ENCODE measurements at places on chromosomes 7 and 10. TPM values are rescaled to one million over a fixed set of nuclear protein-coding genes. Genes with fewer than 3 reads are reported as not detected.

GRCh38 chr7:20559883-20560282 is 55.6 kb upstream of the ABCB5 start:
- DNase-seq, result no peak

Gene LRRC4
- total RNA-seq, result 0.99 TPM

- DNase-seq, result no peak
Measured at GRCh38 chr10:97914837-97915211, 65.2 kb downstream of the GOLGA7B start.

- no peak for DNase-seq
Measured at GRCh38 chr7:155441856-155442255, 16.1 kb upstream of the EN2 start.

- DNase-seq, result no peak
Measured at GRCh38 chr10:102188298-102188940, 36.2 kb downstream of the NOLC1 start.

DNA sequence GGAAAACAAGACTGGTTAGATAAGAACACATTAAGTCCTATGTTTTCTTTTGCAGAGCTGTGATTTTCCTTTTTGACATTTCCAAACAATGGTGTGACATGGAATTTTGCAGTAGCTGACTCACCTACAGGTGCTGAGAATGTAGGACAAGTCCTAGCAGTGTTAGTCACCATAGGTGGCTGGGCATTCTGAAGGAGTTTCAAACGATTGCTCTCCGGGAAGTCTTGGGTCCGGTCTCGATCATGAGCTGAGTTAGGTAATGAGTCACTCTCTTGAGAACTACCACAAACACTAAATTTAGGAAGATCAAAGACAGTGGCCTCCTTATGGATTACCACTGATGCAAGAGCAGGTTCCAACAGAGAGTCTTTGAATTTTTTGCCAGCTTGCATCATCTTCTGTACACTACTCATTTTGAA is 3.6 kb downstream of the FIGNL1 start:
- DNase-seq, result no peak

DNA sequence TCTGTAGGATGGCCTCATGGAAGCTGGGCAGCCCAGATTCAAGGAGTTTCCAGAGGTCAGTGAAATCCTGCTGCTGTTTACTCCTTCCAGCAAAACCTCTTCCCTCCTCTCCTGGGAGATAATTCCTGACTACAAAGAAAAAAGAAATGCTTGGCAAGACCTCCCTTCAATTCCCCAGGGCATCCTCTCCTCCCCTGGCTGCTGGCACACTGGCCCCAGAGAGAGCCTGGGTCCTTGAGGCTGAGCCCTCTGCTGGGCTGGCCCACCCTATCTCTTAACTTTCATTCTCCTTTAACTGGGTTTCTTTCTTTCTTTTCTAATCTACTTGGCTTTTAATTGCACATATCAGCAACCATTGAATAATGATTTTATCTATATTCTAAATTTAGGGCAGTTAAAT is 7.7 kb downstream of the DRGX start:
- DNase-seq, result no peak

DNA sequence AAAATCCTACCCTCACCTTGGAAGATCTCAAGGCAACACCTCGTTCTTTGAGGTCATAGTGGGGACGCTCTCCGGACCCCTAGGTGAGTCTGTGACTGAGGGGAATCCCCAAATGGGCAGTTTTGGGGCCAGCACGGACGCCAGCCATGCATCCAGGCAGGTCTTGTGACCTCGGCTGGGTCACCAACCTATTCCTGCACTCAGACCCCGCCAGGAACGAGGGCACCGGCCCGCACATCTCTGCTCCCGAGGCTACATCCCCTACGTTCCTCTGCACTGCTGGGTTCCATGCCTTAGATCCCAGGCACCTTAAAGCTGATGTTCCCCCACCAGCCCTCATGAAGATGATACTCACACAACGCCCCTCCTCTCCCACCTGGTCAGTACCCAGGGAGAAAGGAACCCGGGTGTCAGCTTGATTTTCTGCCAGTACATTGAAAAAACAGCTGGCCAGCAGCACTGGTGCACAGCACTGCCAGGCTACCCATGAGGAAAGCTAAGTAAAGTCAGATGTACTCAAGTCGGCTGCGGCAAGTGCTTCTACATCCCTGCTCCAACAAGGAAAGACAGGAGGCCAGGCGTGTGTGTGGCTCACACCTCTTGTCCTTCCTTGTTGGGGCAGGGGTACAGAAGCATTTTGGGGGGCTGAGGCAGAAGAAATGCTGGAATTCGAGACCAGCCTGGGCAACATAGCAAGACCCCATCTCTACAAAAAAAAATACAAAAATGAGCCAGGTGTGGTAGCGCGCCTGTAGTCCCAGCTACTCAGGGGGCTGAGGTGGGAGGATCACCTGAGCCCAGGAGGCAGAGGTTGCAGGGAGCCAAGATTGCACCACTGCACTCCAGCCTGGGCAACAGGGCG is 48.1 kb downstream of the DIP2C start:
- DNase-seq, result no peak

- DNase-seq, result no peak
Measured at GRCh38 chr7:140977741-140978140, 37.0 kb downstream of the MRPS33 start.

DNA sequence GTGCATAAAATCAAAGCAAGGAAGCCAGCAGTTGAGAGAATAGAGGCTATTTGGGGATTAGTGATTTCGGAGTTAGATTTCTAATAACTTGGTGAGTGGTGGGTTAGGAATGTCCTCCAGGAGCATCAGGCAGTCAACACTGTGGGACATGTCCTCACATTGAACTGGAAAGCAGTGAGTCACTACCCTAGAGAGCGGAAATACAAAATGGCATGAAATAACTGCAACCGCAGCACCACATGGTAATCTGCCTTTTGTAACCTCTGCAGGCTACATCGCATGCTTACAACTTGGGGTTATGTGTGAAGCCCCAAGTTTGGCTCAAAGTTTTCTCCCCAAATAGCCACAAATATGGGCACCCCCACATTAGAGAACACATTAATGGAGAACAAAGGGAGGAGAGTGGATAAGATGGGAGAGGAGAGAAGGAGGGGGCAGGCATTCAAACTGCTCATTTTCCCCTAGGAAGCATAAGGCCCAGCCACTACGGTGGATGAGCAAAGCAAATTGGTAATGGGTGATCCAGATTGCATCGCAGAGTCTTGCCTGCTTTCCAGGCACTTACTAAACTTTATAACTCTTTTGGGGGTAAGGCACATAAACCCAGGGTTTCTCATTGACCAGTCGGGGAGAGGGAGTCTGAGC is 22.0 kb upstream of the SLF2 start:
- DNase-seq, result peak; percentile 66

DNA sequence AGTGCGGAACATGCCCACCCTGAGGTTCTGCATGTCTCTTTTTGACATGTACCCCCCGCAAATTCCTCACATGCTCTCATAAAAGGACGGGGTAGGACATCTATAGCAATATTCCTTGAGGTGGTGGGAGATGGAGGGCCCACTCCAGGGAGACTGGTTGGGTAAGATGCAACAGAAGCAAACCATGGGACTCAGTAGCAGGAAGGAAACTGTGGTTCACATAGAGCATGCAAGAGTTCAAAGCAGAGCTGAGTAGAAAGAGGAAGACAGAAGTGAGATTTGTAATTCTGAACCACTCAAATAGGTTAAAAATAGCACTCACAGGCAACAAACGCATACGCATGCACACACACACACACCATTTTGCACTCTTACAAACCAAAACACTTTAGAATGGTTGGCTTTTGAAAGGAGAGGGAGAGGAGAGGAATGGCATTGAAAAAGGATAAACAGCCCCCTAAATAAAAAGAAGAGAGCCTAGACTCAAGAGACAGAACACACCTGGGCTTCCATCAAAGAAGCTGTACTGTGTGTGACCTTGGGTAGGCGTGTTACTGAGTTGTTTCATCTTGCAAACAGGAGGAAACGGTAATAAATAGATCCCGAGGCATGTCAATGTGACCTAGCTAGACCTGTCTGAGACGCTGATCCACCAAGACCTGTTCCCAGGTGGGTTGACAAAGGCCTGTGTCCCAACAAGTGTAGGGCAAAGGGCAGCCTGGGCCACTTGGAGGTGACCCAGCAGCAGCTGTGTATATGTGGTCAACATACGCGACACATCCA is 77.6 kb upstream of the LRRC4 start:
- no peak for DNase-seq

Gene IFIT3
- 9.8 TPM for total RNA-seq

Gene PDZD7
- 0.75 TPM for total RNA-seq

DNA sequence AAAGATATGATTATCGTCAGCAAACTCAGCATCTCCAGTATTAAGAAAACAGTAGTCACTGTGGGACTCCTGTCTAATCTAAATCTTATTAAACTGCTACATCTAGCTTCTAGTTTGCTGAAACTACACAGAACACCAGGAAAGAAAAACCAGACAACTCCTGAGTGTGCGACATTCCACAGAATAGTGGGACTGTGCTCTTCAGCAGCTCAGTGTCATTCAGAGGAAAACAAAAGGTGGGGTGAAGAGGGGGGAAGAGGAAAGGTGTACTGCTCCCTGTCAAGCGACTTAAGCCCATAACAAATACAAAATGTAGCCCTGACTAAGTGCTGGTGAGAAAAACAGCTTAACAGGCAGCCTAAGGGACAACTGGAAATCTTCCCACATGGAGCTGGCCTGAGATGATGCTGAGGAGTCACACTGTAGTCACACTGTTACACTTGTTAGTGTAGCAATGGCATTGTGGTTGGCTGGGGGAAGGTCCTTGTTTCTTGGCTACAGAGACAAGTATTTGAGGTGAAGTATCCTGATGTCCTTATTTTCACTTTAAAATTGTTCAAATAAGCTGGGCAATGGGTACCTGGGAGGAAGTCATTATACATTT is 135.5 kb downstream of the USP6NL start:
- DNase-seq, result no peak

GRCh38 chr7:84136336-84136735 is 58.3 kb downstream of the SEMA3A start:
- no peak for DNase-seq

DNA sequence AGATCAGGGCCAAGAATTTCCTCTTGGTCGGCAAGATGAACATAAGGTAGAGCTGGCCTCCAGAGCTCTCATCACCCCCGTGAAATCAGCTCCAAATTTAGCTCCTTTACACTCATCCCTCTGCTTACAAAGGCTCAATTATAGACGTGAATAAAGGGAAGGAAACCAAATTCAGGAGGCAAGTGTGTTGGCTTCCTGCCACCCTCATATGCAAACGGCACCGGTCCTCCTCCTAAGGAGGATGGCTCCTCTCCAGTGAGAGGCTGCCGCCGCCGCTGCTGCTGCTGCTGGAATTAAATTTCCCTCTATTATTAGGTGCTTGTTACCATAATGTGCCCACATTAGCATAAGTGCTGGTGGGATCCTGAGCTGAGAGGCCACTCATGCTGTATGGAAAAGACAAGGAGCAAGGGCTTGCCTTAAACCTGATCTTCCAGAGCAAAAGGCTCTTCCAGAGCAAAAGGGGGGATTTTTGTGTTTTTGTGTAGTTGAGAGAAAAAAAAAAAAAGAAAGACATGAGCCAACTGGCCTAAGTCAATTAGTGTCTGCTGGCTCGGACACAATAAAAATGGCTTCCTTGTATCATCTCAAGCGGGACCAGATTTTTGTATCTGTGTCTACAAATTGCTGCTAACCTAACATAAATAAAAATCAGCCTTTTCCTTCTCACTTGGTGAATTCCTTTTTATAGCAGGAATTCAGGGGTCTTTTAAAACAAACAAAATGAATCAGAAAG is 68.4 kb downstream of the CDHR3 start:
- DNase-seq, result no peak

- DNase-seq, result no peak
Measured at GRCh38 chr10:35442592-35442991, 106.3 kb downstream of the CCNY start.

DNA sequence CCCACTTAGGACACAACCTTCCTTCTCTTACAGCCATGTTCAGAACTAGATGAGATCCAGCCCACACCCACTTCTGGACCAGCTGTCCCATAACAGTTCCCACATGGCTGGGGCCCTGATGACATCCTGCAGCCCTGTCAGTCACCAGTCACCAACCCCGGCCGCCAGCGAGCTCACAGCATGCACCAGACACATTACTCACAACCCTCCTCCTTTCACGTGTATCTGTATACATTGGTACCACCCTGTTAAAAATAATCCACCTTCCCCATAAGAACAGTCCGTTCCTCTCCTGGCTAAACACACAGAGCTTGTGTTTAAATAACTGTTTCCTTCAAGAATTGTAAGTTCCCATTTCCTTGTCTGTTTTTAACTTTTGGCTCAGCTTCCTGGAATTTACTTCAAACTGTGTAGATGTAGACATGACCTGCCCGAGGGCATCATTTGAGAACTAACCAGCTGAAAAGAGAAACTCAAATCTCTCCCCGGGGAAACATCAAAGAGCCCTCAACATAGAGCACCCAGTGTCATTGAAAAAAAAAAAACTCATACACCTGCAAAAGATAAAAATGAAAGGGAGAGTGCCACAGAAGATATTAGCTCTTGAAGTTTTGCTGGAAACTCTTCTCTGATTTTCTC is 26.0 kb upstream of the PRLHR start:
- DNase-seq, result no peak

DNA sequence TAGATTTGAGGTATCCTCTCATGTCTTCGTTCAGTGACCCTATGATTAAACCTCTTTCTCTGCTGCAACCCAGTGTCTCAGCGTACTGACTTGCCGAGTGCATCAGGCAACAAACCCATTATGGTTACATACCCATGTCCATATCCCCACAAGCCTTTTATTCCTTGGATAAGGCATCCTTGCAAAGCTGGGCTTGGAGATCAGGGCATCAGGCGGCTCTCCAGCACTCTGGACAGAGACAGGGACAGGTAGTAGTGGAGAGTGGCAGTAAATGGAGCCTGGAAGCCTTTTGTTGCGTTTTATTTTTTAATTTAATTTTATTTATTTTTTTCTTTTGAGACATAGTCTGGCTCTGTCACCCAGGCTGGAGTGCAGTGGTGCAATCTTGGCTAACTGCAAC is 32.0 kb upstream of the NPFFR1 start:
- no peak for DNase-seq

Gene RBP4
- 2.0 TPM for total RNA-seq

Gene PTPN20
- 2.9 TPM for total RNA-seq

Gene HYCC1
- total RNA-seq, result 42.1 TPM

GRCh38 chr10:18483516-18484186 is 167.7 kb downstream of the NSUN6 start:
- no peak for DNase-seq

DNA sequence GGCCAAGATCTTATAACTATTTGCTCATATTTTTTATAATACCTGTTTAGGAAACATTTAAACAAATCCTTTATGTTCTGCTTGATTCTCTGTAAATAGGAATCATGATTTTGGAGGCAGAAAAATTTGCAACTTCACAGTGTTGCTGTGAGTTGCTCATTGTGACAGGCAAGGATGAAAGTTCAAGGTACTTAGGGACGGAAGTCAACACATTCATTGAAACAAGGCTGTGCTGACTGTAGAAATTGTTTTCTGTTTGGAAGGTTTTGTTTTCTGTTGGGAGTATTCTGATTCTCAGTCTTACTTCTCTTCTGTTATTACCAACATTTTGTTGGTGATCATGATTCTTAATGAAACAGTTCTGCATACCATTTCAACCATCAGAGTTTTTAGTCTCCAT is 54.9 kb downstream of the FANK1 start:
- no peak for DNase-seq

Gene EPDR1
- 26.2 TPM for total RNA-seq

- DNase-seq, result no peak
Measured at GRCh38 chr7:138710536-138711385, 9.6 kb upstream of the SVOPL start.
